Upper lobe of right lung (tissue), 1 donor: ENCODE measurements at places on chromosomes 13 and 19. TPM values are rescaled to one million over a fixed set of nuclear protein-coding genes. Genes with fewer than 3 reads are reported as not detected.

GRCh38 chr13:85567909-85568308 is 231.3 kb downstream of the SLITRK6 start:
- H3K4me3 ChIP-seq, result no peak overlapping the region
- H3K27ac ChIP-seq, result no peak overlapping the region
- H3K27me3 ChIP-seq, result no peaks in the 10 kb centered on the region
- no peaks in the 10 kb centered on the region for H3K36me3 ChIP-seq
- no peaks in the 10 kb centered on the region for H3K4me1 ChIP-seq
- DNase-seq, result no peak

OR4F17 gene
- total RNA-seq, result not detected

ZNF225 gene
- total RNA-seq, result 5.8 TPM

- H3K4me1 ChIP-seq, result peaks cover 28% of the 10 kb centered on the region
- DNase-seq, result peak; percentile 66
- H3K27me3 ChIP-seq, result peaks cover 3% of the 10 kb centered on the region
- H3K4me3 ChIP-seq, result peak overlapping the region; percentile 88
Observed at GRCh38 chr13:25300861-25301346, 521 bp upstream of the NUP58 start.

- DNase-seq, result no peak
- H3K4me1 ChIP-seq, result no peaks in the 10 kb centered on the region
- H3K4me3 ChIP-seq, result no peak overlapping the region
- peaks cover 71% of the 10 kb centered on the region for H3K36me3 ChIP-seq
- no peaks in the 10 kb centered on the region for H3K27me3 ChIP-seq
Observed at GRCh38 chr19:4496304-4496703, 22.0 kb downstream of the PLIN4 start.

GRCh38 chr13:52104624-52105023 is 24.2 kb downstream of the NEK5 start:
- no peaks in the 10 kb centered on the region for H3K36me3 ChIP-seq
- no peaks in the 10 kb centered on the region for H3K27me3 ChIP-seq
- H3K4me1 ChIP-seq, result no peaks in the 10 kb centered on the region
- no peak overlapping the region for H3K4me3 ChIP-seq

GRCh38 chr19:39362682-39363657 is 20.7 kb downstream of the SAMD4B start:
- no peaks in the 10 kb centered on the region for H3K27me3 ChIP-seq
- peaks cover 59% of the 10 kb centered on the region for H3K36me3 ChIP-seq
- H3K27ac ChIP-seq, result peak overlapping the region; percentile 17
- H3K4me1 ChIP-seq, result peaks cover 8% of the 10 kb centered on the region

ZNF850 gene
- total RNA-seq, result 2.8 TPM

DNA sequence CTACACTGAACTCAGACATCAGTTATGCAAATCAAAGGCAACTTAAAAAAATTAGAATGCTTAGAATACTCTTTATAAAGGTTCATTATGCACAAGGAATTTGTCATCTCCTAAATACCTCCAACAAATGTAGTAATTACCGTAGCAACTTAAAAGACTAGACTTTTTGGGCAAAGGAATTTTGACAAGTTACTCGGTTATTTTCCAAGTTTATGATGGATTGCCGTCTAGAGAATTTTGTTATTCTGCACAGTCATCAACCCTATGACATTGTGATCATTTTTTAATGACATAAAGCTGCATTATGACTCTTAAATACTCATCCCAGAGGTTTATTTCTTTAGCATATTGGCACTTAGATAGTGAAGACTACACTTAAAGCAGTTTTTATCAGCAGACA is 71.9 kb downstream of the TRPC4 start:
- H3K4me3 ChIP-seq, result no peak overlapping the region
- H3K27me3 ChIP-seq, result no peaks in the 10 kb centered on the region
- H3K27ac ChIP-seq, result no peak overlapping the region
- no peak for DNase-seq

THSD1 gene
- total RNA-seq, result 17.3 TPM

GRCh38 chr13:103703246-103703645 is 637.0 kb upstream of the SLC10A2 start:
- no peaks in the 10 kb centered on the region for H3K36me3 ChIP-seq
- DNase-seq, result no peak
- no peaks in the 10 kb centered on the region for H3K27me3 ChIP-seq
- H3K27ac ChIP-seq, result no peak overlapping the region
- no peak overlapping the region for H3K4me3 ChIP-seq

DNA sequence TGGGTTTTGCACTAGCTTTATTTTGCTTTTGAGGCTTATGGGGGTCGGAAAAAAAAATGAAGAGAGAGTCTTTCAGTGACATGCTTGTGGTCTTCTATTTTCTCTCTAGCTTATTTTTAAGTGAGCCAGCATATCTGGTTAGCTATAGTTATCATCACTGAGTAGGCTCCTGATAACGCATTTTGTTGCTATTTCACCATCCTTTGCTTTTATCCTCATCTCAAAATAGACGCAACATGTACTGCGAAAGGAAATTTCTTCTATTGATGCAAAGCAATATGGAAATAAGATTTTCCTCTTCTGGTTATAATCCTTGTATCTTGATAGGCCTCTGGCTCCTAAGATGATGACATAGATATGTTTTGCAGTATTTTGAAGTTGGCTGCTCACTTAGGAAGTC is 273.8 kb downstream of the OXGR1 start:
- no peaks in the 10 kb centered on the region for H3K27me3 ChIP-seq
- no peak overlapping the region for H3K4me3 ChIP-seq
- no peak overlapping the region for H3K27ac ChIP-seq
- H3K4me1 ChIP-seq, result no peaks in the 10 kb centered on the region
- H3K36me3 ChIP-seq, result no peaks in the 10 kb centered on the region
- no peak for DNase-seq

DNA sequence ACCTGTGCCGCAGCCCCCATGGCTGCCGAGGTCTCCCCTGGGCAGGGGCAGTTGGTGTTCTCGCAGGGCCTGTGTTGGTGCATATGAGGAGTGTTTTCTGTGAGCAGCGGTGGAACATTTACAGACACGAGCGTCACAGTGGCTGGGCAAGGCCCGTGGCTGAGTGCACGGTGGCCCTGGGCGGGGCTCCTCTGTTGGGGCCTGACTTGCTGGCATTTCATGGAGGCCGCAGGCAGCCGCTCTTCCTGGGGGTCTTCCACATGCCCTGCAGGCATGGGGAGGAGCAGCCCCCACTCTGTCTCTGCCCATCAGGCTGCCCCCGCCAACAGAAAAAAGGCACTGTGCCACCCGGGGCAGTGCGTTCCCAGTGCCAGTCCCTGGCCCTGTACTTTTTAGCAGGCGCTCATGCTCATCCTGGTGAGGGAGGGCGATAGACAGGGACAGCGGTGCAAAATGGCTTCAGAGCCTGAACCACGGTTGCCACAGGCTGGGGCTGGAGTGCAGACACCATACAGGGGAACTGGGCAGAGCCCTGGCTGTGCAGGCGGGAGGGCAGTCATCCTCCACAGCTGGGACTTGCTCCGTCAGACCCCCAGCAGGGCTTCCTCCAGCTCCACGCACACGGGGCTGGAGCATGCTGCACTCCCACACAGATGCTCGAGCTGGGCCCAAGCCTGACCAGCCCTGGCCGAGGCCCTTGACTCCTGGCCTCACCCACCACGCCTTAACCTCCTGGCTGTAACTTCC is 23.5 kb downstream of the TFDP1 start:
- H3K4me1 ChIP-seq, result no peaks in the 10 kb centered on the region
- peaks cover 8% of the 10 kb centered on the region for H3K36me3 ChIP-seq
- H3K27ac ChIP-seq, result no peak overlapping the region
- no peak for DNase-seq
- H3K4me3 ChIP-seq, result no peak overlapping the region
- H3K27me3 ChIP-seq, result no peaks in the 10 kb centered on the region

DNA sequence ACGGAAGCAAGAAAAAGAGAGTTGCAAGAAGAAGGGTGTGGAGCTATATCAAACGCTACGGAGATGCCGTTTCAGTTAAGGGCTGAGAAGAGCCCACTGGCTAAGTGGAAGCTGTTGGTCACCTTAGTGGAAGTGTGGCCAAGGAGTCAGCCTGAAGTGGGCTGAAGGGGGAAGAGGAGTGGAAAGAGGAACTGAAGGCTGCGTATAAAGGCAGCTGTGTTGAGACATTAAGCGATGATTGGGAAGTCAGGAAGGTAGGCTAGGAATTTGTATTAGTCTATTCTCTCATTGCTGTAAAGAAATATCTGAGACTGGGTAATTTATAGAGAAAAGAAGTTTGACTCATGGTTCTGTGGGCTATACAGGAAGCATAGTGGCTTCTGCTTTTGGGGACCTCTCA is 14.1 kb upstream of the FRY start:
- H3K27ac ChIP-seq, result no peak overlapping the region
- no peak overlapping the region for H3K4me3 ChIP-seq

GSX1 gene
- not detected for total RNA-seq

KLF2 gene
- total RNA-seq, result 198 TPM

GRCh38 chr13:100336795-100337516 is 248.1 kb downstream of the PCCA start:
- H3K27ac ChIP-seq, result no peak overlapping the region
- H3K4me1 ChIP-seq, result no peaks in the 10 kb centered on the region
- H3K4me3 ChIP-seq, result no peak overlapping the region
- DNase-seq, result no peak
- H3K27me3 ChIP-seq, result no peaks in the 10 kb centered on the region

OR1I1 gene
- total RNA-seq, result not detected

LYPD3 gene
- total RNA-seq, result 0.75 TPM

PEAK3 gene
- 4.5 TPM for total RNA-seq

DNA sequence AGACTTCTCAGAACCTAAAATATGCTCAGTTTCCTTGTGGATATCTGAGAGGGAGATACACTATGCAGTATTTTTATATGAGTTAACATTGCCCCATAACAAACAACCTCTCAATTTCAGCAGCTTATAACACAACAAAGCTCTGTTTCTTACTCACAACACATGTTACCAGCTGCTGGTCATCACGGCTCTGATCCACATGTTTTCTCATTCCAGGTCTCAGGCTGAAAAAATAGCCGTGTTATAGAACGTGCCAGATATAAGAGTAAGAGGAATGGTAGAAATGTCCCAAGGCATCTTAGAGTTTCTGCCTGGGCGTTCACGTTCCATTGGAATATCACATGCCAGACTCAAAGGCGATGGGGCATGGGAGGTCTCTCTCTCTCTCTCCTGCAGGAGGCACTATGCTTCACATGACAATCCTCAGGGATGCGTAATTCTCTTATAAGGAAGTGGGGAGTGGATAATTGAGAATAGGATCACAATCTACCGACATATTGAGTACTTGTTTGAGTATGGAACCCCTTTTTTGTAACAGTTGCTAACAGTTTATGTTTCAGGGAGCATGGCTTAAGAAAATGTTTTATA is 246.6 kb downstream of the NHLRC3 start:
- H3K27me3 ChIP-seq, result no peaks in the 10 kb centered on the region
- no peak overlapping the region for H3K27ac ChIP-seq
- no peak overlapping the region for H3K4me3 ChIP-seq
- H3K4me1 ChIP-seq, result peaks cover 13% of the 10 kb centered on the region

DNA sequence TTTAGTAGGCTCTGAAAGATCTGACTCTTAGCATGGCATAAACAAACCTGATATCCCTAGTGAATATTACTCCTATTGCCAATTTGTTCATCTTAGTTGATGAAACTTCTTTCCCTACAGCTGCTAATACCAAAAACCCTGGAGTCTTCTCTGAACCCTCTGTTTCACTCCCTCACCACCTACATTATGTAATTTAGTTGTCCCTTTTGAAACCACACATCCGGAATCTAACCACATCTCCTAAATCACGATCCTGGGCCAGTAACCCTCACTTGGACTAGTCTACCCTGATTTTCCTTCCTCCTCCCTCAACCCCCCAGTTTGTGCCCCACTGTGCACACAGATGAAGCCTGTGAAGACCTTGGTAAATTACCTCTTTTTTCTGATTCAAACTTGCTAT is 1.2 kb downstream of the ZNF256 start:
- DNase-seq, result no peak
- H3K4me3 ChIP-seq, result peak overlapping the region; percentile 79
- no peak overlapping the region for H3K27ac ChIP-seq
- H3K27me3 ChIP-seq, result no peaks in the 10 kb centered on the region
- H3K4me1 ChIP-seq, result peaks cover 9% of the 10 kb centered on the region

DNA sequence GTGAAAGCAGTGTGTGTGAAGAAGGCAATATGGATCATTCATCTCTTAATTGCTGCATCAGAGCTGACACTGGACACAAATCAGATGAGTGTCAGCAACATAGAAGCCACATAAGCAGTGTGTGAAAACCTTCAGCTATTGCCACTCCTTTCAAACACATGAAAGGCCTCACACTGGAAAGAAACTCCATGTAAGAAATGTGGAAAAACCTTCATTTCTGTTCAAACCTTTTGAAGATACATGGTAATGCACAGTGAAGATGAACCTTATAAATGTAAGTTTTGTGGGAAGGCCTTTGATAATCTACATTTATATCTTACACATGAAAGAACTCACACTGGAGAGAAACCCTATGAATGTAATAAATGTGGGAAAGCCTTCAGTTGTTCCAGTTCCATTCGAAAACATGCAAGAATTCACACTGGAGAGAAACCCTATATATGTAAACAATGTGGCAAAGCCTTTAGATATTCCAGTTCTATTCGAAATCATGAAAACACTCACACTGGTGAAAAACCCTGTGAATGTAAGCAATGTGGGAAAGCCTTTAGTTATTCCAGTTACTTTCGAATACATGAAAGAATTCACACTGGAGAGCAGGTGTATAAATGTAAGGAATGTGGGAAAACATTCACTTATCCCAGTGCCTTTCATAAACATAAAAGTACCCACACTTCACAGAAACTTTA is 53.6 kb downstream of the ZNF823 start:
- H3K27ac ChIP-seq, result no peak overlapping the region
- H3K27me3 ChIP-seq, result no peaks in the 10 kb centered on the region
- DNase-seq, result no peak
- H3K4me1 ChIP-seq, result no peaks in the 10 kb centered on the region

DNA sequence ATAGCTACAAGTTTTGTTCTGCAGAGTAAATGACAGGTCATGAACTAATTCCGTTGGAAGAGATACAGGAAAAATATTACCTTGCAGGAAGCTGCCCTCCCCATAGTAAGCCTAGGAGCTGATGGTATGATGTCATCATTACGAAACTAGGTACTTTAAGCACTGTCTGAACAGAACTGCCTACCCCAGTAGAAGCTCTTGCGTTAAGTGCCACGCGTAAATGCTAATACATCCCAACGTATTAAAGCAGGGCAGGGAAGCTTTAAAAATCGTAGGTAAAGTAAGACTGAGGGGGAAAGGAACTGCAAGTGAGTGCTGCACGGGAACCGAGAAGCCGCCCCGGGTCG is 572 bp downstream of the UGGT2 start:
- peak overlapping the region; percentile 95 for H3K4me3 ChIP-seq
- H3K27ac ChIP-seq, result peak overlapping the region; percentile 86
